LoVo (cell line): ENCODE measurements at places on chromosomes 7 and 10.
A peak's percentile ranks its signal among the peaks of the same experiment; 100 is the strongest.

GRCh38 chr10:61944410-61945147 is 43.1 kb downstream of the ARID5B start:
- peak; percentile 29 for DNase-seq

DNA sequence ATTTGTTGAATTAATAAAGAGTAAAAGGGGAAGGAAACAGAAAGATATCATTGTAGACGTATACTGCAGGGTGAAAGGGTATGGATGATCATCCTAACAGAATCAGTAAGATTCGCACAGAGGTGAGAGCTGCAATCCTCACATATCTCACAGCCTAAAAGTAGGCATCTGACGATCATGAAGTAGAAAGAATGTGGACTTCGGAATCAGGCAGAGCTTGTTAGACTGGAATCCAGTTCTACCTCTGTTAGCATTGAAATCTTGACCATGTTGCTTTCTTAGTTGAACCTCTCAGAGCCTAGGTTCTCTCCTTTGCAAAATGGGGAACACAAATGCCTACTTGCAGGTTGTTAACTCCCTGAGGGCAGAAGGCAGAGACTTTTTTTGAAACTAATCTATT is 320.0 kb upstream of the C7orf33 start:
- no peak for DNase-seq

GRCh38 chr10:90920986-90921666 is at the start of gene ANKRD1:
TSS of gene ANKRD1 (minus strand) at chr10:90921087. CDS start at chr10:90921027, 60 bp downstream.
- DNase-seq = peak; percentile 79

- no peak for DNase-seq
Observed at GRCh38 chr7:84238596-84238995, 44.0 kb upstream of the SEMA3A start.

GRCh38 chr7:79612022-79612421 is 158.6 kb upstream of the MAGI2 start:
- no peak for DNase-seq

DNA sequence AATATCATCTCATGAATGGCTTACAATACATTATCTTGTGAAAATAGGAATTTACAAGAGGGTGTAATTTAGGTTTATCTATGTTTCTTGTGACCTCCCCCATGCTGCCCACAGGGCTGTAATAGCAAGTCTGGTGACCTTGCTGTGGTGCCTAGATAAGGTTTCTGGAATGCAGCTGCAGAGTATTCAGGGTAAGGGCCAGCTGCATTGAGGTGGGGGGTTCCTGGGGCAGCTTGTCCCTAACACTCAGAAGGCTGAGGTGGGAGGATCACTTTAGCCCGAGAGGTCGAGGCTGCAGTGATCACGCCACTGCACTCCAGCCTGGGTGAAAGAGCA is 5.3 kb upstream of the DHTKD1 start:
- DNase-seq = no peak

DNA sequence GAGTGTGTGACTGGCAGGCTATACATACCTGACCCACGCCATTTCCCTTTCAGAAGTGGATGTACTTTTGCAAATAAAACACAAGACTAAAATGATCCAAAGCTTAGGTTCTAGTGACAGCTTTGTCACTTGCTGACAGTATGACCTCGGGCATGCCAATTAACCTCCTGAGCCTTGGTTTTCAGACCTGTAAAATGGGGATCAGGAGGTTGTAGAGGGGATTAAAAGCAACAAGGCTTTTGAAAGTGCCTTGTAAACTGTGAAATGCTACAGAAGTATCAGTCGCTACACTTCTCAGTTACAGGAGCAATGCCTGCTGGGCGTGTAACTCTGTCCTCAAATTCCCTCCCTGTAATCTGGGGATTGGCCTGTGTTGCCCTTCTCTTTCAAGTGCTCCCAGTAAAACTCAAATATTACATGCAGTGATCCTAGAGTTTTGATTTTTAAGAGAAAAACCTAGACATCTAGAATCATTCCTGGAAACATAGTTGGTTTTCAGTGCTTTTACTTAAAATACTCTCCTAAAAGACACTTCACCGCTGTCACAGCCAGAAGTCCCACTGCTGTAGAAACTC is 8.8 kb upstream of the GRB10 start:
- no peak for DNase-seq

GRCh38 chr10:4527281-4527970 is 298.6 kb upstream of the AKR1E2 start:
- DNase-seq = peak; percentile 20

- DNase-seq = no peak
Observed at GRCh38 chr7:151895631-151896031, 18.7 kb upstream of the PRKAG2 start.

GRCh38 chr7:23622506-23622925 is 25.3 kb downstream of the CCDC126 start:
- no peak for DNase-seq

GRCh38 chr10:113304726-113305125 is 248.1 kb upstream of the HABP2 start:
- DNase-seq = no peak

- no peak for DNase-seq
Observed at GRCh38 chr7:106317971-106318370, 33.2 kb upstream of the NAMPT start.

DNA sequence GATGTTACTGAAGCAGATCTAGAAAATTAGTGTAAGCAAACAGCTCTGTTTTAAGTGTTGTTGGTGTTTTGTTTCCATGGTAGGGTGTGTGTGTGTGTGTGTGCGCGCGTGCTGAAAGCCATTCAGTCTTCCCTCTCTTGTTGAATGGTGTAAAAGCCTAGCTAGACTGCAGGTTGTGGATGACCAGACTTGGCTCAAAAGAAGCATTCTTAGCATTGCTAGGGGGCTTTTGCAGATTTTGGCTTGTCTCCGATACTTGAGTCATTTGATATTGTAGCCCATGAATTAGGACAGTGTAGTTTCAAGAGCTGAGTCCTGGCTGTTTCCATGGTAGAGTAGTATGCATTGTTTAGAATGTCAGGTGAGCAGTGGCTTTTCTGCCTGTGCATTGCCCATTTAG is 99.1 kb downstream of the SND1 start:
- DNase-seq = no peak

DNA sequence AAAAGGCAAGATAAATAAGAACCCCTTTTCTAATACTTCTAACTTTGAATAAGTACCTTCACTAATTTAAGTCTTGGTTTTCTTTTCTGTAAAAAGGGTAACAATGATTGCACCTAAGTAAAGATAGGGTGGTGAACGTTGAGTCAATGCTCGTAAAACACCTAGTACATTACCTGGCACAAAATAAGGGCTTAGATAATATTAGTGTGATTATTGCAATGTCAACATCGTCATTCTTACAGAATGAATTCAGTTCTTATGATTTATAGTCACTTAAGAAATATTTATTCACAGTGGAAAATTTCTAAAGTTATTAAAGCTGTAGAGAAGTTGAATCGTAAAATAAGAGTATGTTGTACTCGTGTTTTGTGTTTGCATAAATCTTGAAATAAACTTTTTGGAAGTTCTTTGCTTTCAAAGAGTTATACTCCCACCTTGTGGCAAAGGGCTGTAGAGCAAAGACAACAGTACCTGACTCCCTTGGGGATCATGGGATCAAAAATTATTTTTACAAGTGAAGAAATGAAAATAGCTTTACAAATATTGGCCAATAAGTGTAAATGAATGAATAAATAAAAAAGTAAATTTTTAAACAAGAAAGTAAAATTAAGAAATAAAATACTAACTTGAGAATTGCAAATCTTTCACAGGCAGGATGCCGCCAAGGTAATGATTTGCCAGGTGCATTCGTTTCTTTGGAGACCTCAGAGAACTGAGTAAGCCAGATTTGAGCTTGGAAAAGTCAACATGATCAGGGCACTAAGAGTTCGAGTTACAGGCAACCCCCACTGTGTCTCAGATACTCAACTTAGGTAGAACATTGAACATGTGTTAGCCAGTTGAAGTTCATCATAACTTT is 285.8 kb upstream of the CACNA2D1 start:
- peak; percentile 45 for DNase-seq

- no peak for DNase-seq
Observed at GRCh38 chr7:76428149-76428823, 3.5 kb downstream of the ZP3 start.

DNA sequence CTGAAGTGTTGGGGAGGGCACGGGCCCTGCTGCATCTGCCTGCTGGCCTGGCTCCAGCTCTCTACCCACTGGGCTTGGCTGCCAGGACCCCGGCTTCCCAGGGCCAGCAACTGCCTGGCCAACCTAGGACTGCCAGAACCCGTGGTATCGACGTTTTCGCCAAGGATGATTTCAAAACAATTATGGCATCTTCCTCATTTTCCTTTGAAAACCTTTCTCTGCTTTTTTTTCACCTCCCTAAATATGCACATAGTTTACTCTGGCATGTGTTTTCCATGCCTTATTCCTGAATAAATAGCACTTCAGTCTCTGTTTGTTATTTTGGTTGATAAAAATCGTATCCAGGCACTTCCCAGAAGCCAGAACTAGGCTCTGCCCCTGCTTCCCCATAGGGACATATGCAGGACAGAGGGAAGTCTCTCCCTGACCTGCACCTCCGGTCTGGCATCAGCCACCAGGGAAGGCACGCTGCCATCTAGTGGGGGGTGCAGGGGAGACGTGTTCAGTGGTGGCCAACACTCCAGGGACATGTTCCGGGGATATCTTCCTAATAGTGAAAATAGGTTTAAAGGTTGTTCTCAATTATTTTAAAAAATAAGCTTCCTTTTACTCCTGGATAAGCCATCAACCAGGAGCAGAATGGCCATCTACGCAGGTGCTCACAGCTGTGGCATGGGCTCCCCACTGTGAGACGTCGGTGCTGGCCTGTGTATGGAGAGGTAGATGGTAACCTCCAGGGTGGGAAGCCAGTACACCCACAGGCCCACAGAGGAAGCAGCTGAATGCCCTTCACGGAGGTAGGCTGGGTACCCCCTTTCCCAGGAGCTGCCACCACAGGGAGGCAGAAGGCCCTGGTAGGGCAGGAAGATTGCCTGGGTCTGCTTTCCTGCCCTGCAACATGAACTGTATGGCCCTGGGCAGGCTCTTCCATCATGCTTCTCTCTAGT is 30.7 kb upstream of the ANTXRL start:
- peak; percentile 48 for DNase-seq

DNA sequence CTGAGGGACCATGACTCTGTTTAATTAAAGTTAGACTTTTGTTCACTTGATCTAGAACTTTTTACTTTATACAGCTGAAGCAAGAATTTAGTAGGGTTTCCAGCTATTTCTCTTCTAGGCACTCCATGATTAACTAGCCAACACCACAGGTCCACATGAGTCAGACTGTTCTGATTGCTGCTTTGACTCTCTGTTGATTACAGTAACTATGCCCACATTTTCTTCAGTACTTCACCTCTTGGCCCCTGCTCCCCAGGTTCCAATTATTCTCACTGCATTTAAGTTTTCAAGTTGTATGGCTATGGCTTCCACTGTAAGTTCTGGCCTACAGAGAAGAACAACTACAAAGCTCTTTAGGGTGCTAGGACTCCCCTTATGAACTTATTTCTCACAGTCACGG is 737.2 kb upstream of the IGFBP3 start:
- no peak for DNase-seq

GRCh38 chr10:79239924-79240581 is 107.2 kb upstream of the PPIF start:
- no peak for DNase-seq

GRCh38 chr7:76318488-76319353 is 16.2 kb downstream of the HSPB1 start:
- peak; percentile 87 for DNase-seq

DNA sequence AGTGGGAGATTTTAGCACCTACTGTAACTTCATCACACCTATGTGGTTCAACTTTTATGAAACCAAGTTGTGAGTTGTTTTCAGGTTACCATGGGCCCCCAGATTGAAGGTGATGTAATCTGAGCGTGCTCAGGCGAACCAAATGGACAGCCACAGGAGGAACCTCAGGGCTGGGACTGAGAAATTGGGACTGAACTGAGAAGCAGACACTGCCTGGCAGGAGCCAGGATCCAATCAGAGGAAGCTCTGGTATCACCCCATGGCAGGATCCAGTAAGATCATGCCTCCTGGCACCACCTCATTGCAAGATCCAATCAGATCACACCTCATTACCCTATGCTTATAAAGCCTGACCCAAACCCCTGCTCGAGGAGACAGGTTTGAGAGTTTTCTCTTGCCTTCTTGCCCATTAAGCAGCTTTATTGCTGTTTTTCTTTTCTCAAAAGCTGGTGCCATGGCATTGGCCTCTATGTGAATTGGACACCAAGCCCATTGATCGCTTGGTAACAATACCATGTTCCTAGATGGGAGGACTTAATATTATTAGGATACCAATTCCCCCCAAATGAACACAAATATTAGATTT is 43.2 kb upstream of the GDF10 start:
- DNase-seq = no peak

DNA sequence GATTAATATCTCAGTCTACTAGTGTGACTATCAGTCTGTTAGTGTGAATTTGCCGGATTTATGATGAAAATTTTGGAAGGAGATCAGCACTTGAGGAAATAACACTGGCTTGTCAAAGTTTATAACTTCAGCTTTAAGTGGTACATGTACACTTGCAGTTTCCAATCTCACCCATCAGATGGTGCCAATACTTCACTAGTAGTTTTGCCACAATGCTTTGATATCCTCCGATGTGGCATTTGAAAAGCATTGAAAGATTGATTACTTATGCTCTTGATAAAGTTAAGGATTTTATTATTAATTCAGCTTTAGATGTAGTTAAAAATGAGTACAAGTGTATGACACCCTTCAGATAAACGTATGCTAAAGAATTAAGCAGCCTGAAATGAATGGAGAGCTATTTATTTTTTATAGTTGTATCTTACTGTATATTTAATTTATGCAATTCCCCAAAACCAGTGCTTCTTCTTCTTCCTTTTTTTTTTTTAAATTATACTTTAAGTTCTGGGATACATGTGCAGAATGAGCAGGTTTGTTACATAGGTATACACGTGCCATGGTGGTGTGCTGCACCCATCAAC is 98.2 kb downstream of the ANLN start:
- DNase-seq = peak; percentile 82

- no peak for DNase-seq
Observed at GRCh38 chr10:3538656-3539531, 246.1 kb downstream of the KLF6 start.

DNA sequence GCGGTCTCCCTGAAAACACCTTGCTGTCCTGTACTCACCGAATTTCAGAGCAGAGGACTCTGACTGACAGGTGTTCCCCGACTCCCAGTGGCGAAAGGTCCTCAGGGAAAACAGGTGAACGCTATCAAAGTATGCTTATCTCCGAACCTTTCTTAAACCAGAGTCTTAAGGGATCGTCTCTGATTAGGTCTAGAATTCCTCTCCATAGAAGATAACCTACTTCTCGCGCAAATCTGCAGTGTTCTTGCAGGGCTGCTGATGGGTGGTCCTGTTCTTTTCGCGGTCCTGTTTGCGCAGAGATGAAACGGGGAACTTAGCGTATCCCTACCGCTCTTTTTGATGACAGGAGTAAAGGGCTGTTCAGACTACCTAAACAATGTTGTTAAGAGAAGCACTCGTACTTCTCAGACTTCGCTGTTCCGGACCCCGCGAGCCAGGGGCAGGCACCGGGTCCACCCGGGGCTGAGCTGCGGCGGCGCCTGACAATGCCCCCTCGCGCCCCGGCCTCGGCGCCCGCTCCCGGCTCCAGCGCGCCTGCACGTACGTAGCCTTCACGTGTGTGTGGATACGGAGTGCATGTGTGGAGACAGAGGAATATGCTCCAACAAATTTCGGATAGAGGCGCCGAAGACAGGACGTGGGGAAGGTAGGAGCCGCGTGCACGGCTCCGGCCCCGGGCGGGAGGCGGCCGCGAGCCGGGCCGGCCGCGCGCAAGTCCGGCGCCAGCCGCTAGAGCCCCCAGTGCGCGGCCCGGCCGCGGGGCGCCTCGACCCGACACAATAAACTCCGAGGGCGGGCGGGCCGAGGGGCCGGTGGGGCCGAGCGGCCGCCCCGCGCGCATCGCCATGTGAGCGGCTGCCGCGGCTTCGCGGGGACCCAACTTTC is 766 bp upstream of the ZMYND11 start:
- DNase-seq = peak; percentile 29
